T-helper 17 cell (primary cell): ENCODE measurements at places on chromosomes 7 and 10.

DNA sequence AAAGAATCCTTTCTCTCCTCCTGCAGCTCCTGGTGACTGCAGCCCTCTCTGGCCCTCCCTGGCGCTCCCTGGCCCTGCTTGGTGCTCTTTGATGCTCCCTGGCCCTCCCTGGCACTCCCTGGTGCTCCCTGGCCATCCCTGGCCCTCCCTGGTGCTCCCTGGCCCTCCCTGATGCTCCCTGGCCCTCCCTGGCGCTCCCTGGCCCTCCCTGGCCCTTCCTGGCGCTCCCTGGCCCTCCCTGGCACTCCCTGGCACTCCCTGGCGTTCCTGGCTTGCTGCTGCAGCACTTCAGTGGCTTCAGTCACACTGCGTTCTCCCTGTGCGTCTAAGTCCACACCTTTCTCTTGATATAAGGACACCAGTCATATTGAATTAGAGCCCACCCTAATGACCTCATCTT lies 15.2 kb upstream of the FGFR2 start:
- no peak for DNase-seq

GRCh38 chr10:94361171-94361794 lies 1.5 kb downstream of the NOC3L start:
- no peak for DNase-seq

DNA sequence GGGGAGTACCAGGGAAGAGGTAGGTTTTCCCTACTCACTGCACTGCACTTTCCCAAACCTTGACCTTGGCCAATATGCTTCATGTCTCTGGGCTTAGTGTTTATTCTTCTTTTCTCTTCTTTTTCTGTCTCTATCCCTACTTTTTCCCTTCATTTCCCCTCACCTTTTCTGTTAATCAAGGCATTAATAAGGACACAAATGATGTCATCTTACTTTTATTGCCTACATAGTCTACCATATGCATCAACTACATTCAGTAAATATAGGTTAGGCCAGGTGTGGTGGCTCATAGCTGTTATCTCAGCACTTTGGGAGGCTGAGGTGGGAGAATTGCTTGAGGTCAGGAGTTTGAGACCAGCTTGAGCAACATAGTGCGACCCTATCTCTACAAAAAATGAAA lies 13.0 kb upstream of the ZNF503 start:
- DNase-seq: no peak

- no peak for DNase-seq
Measured at GRCh38 chr7:91899563-91899962, 19.1 kb upstream of the MTERF1 start.

- DNase-seq: no peak
Measured at GRCh38 chr7:139727151-139727705, 50.6 kb downstream of the HIPK2 start.

- DNase-seq: no peak
Measured at GRCh38 chr10:12212454-12212853, 16.5 kb downstream of the CDC123 start.

DNA sequence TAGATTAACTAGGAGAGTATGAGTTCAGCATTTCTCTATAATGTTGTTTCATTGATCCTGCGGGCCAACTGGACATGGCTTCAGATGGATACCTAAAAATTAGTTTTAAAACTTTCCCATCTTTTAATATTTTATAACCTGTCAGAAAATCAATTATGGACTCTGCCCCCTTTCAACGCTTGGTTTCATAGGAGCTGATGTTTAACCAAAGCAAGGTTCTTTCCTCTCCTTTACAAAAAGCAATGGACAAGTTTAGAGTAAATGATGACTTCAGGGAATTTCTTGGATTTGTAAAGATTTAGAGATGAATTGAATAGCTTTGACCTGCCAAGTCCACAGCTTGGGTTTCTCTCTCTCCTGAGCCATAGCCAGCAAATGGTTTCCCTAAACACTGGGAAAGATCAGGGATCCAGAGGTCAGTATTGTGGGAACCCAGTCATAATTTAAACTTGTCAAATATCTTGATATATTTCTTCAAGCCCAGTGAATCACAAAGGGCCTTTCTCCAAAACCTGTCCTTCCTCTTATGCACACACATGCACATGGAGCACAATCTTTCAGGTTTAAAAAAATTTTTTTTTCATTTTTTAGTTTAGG lies 177.1 kb downstream of the EVX1 start:
- DNase-seq: no peak

DNA sequence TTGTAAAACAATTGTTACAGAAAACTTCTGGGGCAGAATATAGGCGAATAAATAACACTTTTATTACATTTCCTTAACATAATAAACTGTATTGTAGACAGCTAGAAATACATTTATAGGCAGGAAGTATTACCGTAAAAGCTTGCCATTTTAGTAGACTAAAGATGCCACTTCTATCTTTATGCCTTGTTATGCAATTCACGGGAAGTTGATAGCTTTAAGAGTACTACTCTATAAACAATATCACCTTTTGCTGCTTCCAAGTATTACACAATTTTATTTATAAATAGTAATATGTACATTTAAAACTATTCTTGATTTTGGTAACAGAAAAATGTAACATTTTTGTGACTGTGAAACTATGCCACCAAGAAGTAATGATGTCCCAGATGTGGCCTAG lies 37.9 kb downstream of the PALS2 start:
- no peak for DNase-seq

- DNase-seq: no peak
Measured at GRCh38 chr7:5701085-5701914, 80.2 kb downstream of the RNF216 start.

DNA sequence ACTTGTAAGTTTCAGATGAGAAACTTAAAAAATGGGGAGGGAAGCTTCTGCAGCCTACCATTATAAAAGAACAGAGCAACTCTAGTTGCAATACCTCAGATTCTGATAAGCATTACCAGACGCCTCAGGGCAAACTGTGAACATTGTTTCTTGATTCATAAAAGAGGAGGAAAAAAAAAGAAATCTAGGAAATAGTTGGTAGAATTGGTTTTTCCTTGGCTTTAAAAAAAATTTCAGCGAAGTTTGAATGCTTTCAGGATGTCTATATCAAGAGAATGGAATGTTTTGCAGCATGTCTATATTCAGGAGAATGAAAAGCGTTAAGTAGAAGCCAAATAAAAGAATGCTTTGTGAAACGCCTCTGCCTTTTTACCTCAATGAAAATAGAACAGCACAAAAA lies 17.5 kb upstream of the ANLN start:
- no peak for DNase-seq

GRCh38 chr10:24494777-24495176 lies 228.9 kb downstream of the ARHGAP21 start:
- no peak for DNase-seq

- DNase-seq: no peak
Measured at GRCh38 chr7:156577645-156578577, 62.7 kb upstream of the RNF32 start.

- DNase-seq: no peak
Measured at GRCh38 chr7:5354460-5355232, 69.0 kb downstream of the TNRC18 start.

GRCh38 chr10:29823553-29824080 lies 188.8 kb upstream of the SVIL start:
- no peak for DNase-seq

DNA sequence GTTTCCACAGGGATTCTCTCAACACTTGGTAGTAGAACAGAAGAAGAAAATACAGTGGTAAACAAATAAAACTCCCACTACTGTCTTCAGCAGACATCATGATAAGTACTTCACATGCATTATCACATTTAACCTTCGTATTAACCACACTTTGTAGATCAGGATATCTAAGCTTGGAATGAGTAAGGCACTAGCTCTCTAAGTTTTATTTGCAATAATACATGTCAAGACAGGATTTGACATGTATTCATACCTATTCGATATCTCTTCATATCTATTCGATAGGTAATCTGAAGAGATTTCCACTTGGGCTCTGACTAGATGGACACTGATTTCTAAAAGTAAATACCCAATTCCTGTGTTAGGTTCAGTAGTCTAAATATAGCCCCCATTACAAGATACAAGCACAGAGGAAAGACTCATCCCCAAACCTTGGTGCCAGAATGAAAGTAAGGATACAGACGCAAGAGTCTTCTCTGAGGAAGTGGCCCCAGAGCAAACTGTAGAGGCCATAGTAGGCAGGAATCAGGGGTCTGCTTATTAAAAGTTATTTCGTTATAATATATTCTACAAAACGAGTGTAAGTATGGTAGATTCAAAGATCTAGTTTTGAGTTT lies 58.4 kb downstream of the FOXP2 start:
- DNase-seq: no peak

DNA sequence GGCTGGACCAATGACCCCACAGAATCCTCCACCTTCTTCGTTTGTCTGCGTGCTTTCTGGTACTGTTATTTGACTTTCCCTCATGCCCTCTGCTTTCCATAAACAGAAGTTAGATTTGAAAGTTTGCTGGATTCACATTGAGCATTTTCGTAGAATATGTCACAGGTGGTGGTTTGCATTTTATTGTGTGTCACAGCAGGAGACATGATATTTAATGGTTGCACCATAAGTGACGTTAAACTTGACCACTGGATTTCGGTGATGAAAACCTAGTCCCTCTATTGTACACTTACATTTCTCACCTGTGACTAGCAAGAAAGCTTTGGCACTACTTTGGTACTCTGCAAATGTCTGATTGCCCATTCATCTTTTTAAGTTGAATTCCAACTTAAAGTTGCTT lies 15.2 kb upstream of the MKX start:
- DNase-seq: no peak

DNA sequence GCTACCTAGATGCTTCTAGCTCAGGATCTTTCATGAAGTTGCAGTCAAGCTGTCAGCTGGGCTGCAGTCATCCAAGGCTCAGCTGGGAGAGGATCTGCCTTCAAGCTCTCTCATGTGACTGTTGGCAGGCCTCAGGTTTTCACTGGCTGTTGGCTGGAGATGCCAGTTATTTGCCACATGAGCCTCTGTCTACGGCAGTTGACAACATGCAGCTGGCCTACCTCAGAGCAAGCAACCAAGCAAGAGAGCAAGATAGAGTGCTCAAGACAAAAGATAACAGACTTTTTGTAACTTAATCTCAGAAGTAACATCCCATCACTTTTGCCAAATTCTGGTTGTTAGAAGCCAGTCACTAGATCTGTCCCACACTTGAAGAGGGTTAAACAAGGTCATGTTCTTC lies 125.8 kb downstream of the TPST1 start:
- no peak for DNase-seq

DNA sequence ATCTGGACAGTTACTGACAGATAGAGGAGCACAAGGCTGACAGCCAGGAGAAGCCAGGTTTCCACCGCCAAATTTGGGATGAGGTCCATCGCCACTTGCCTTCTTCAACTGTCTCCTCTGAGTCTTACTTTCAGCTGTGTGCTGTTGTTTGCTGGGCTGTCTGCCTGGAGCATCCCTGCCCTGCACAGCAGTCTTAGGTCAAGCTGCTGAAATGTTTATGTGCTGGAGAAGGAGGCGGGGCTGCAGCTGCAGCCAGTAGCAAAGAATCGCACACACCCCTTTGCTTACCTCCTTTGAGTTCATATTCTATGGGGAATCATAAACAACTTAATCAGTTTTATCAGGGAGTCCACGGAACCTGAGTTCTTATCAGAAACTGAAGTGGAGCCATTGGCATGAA lies 20.1 kb upstream of the CYP3A5 start:
- DNase-seq: no peak

DNA sequence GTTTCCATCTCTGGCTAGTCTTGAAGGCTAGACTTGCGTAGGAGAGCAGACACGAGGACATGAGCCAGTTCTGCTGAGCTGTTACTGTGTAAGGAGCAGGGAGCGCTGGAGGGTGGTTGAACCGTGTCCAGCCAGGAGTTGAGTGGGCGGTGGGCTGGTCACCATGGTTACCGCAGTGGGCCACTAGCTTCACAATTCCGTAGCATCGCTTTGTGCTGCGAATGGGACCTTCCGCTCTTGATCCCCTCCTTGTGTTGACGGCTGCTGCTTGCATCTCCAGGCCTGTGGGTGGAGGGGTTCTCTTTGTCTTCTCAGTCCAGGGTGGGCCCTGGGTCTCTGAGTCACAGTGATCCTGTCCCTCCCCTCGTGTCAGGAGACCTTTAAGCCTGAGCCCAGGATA lies 49.4 kb upstream of the OCM start:
- DNase-seq: no peak

GRCh38 chr7:41297166-41297565 lies 405.7 kb downstream of the INHBA start:
- DNase-seq: no peak

GRCh38 chr7:78398081-78398480 lies 599.5 kb downstream of the PHTF2 start:
- DNase-seq: no peak

GRCh38 chr7:45726883-45727282 lies 146.0 kb downstream of the CCDC201 start:
- no peak for DNase-seq
